ENCODE measurements at places on chromosomes 16 and 17.
A peak's percentile ranks its signal among the peaks of the same experiment; 100 is the strongest.

DNA sequence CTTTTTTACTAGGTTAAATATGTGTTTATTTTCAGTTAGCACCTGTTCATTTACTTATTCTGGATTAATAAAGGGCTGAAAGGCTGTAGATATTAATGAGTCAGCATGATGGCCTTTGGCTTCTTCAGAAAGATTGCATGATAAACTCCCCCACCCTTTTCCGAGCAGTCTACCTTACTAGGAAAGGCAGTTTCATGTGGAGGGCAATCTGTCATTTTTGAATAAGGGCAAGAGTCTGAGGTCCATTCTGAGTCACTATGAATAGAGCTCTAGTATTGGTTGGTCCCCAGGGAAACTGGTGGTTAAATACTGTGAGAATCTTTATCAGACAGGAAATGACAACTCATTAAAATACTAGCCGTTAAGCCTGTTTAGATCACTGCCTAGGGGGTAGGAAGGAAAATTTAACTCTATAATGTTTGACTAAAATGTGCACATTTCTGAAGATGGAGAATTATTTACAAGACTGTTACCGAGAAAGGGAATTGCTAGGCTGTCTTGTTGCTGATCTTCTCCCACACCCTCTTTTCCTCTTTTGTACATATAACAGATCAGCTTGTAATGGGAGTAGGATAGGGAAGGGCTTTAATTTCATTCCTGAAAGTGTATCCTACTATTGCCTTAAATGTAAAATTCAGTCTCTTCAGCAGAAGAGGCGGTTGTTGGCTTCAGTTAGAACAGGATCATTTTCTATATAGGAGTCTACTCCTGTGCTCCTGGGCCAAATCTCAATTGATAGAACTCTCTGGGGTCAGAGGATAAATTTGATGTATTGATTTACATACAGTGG is 63.3 kb downstream of the TUBD1 start:
- peak; percentile 71 for DNase-seq

GRCh38 chr17:45029758-45030423 is 21.5 kb downstream of the DCAKD start:
- no peak for DNase-seq

- no peak for DNase-seq
These were observed 207.3 kb downstream of the CCDC182 start for GRCh38 chr17:57537524-57538410.

DNA sequence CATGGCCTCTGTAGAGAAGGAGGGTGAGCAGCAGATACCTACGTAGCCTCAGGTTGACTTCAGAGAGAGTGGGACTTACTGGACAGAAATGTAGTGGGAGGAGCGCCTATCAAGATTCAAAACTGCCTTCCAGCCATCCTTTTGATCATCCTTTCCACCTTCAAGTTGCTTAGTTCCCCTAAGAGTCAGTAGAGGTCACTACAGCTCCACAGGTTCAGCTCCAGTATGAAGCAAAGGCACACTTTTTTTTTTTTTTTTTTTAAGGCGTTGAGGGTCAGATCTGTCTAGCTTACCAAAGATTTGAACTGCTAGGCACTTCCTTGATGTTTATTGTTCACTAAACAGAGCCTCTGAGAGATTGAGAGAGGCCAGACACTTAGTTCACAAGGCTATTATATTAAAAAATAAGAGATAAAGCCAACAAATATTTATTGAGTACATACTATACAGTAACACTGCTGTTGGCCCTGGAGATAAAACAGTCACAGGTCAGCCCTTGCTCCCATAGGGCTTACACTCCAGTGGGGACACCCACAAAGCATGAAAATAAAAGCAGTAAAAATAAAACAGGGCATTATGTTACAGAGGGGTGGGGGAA is 3.1 kb downstream of the RNF227 start:
- DNase-seq: no peak

All from NCI-H1417 treated with DMSO at 0.1 percent for 48 hours (cell line).